ENCODE measurements at places on chromosomes 1 and 21.

- DNase-seq, result no peak
These were observed 11.8 kb upstream of the CSF1 start for GRCh38 chr1:109898842-109899241.

- no peak for DNase-seq
These were observed 22.0 kb downstream of the SYT6 start for GRCh38 chr1:114131526-114132220.

- no peak for DNase-seq
These were observed 9.4 kb upstream of the THEMIS2 start for GRCh38 chr1:27862671-27863537.

DNA sequence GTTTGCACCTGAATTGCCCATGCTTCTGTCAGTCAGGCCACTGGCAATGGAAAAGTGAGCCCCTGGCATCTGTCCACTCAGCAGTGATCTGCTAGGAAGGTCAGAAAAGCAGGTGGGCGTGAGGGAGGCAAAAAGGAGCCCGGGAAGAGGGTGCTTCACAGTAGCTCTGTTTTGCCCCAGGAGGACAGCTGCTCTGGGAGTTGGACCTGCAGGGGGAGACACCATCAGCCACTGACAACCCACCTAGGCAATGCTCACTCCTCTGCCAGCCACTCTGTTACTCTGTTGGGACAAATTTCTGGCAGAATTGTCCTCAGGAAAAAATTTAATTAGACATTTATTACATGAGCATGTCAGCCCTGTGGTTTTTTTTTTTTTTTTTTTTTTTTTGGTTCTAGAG is 146.4 kb downstream of the LRIG2 start:
- no peak for DNase-seq

DNA sequence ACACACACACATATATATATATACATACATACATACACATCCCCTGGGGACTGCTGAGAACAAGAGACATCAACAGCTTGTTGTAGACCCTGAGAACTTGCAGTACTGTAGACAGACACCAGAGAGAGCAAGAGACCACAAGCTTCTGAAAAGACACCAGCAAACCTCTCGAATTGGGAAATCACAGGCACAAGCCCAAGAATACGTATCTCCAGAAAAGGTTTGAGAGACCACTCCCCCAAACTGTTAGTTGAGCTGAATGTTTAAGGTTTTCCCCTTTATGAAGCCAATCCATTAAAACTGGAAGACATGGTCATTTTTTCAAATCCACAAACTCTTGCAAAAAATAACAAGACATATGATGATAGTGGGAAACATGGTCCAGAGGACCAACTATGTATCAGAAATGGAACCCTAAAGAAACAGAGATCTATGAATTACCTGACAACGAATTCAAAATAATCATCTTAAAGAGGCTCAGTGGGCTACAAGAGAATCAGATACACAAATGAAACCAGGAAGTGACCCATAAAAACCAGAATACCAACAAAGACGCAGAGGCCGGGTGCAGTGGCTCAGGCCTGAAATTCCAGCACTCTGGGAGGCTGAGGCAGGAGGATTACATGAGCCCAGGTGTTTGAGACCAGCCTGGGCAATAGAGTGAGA is 45.1 kb downstream of the SLC2A1 start:
- DNase-seq, result peak; percentile 82

DNA sequence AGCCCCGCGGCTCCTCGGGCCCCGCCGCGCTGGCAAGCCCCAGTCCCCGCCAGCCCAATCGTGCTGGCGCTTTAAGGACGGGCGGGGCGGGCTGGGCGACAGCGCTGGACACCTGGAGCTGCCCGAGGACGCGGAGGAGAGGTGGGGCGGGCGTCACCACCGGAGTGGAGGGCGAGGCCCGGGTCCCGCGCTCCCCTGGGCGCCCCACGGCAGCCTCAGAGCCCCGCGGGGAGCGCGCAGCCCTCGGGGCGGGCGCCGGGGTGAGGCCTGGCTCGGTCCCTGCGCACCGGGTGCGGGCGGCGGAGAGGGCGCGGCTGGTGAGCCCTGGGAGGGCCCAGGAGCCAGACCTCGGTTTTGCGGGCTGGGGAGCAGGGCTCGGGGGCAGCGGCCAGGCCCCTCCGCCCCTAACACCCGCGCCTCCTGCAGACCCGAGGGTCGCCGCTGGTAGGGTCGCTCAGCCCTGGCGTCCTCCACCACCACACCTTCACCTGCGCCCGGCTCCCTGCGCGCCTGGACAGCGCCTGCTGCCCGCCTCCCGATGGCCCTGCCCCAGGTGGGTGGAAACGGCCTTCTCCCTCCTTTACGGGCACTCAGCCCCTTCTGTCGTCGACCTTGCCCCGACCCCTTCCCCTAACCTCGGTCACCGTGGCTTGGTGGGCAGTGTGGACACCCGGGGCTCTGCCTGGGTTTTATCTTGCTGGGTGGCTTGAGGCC is at the start of gene TMEM61:
TMEM61 (plus strand) TSS at position 101 of the 714 bp plus-strand sequence; CDS start at position 539, 438 bp downstream.
- DNase-seq, result no peak

DNA sequence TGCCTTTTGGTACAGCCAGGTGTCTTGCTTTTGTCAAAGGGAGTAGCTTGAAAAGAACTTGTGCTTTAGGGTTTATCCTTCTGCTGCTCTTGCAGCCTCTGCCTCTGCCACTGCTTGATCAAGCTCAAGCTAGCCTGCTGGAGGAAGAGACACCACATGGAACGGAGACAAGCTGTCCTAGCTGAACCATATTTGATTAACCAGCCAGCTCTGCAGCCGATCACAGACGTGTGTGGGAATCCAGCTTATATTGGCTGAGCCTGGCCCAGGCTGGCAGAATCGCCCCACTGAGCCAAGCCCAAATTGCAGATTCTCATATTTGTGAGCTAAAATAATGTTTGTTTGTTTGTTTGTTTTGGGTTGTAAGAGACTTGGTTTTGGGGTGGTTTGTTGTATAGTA is 18.7 kb upstream of the FAM78B start:
- DNase-seq, result no peak

DNA sequence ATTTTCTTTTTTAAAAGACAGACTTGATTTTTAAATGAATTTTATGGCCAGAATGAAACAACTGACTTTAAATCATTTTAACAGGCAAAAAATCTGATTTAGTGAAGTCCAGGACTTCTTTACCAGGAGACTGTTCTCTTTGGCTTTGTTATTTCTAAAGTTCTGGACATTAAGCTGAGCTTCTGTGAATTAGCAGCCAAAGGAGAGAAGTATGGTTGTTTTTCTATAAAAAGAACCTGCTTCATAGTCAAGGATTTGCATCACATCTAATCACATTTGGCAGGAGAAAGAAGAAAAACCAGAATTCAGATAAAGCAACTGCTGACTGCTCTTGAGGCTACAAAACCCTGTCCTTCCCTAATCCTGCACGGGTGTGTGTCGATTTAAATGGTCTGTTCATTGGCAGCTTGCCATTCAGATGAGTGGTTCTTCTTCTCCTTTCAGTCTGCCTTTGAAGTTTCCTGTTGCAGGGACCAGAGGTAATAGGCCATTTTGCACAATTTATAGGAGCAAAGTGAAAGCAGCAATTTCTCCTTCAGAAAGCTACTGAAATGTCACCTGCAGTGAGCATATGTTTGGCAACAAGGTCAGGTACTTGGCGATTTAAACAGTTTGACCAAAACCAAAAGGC is 215.4 kb downstream of the OLFM3 start:
- DNase-seq, result no peak

GRCh38 chr21:27425172-27425571 is 458.3 kb upstream of the ADAMTS5 start:
- peak; percentile 13 for DNase-seq

DNA sequence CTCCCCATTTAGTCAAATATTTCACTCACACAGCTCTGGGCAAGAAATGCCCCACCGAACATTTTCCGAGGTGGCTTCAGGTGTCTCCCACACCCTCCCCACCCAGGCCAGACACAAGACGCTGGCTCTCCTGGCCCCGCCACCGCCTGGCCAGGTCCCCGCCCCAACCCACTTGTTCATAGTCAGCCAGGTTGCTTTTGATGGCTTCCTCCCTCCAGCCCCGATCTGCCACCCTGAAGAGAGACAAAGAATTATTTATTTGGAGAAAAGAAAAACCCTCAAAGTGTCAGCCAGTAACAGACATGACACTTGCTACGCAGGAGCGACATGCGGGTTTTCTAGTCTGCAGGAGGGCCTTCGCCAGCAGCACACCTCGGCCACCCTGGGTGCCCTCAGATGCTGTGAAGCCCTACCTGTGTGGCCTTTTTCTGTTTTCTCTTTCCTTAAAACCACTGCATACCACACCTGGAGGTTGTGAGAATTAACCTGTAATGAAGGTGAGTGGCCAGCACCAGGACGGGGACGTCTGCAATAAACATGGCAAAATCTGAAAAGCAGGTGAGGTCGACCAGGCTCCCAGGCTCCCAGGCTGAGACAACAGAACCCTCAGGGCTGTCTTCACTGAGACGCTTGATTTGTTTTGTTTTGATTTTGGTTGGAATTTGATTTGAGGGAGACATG is 27.2 kb downstream of the SSBP3 start:
- DNase-seq, result no peak

DNA sequence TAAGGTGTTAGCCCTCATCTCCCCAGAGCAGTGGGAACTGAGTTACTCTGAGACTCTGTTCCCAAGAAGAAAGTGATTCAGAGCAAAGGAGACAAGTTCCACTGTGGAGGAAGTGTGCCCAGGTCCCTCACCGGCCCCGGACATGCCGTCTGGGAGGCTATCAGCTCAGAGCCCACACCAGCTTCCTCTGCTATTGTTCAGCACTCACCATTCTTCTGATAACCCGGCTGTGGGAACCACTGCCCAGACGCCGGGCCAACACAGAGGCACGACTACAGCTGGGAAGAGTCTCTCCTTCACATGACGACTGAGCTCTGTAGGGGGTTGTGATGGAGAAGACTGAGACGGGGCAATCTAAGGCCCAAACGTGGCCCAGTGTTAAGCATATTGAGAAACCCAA is 34.2 kb upstream of the GJA5 start:
- DNase-seq, result no peak

DNA sequence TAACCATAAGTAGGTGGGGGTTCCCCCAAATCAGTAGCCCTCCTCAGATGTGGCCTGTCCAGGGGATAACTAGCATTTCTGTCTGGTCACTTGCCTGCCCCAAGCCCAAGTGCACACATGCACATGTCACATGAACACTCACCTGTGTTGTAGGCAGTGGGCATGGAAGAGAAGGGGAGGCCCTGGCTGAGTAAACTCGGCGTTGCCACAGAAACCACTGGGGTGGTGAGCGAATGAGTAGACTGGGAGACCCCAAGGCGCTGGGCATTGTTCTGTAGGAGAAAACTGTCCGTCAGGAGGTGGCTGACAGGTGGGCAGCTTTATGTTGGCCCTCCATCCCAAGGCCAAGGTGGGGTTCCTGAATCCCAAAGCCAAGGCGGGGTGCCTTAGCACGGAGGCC is 25.6 kb downstream of the MEF2D start:
- DNase-seq, result no peak

GRCh38 chr1:88321706-88322105 is 362.4 kb upstream of the PKN2 start:
- no peak for DNase-seq

GRCh38 chr1:78184460-78185072 is 138.8 kb downstream of the GIPC2 start:
- DNase-seq, result no peak

DNA sequence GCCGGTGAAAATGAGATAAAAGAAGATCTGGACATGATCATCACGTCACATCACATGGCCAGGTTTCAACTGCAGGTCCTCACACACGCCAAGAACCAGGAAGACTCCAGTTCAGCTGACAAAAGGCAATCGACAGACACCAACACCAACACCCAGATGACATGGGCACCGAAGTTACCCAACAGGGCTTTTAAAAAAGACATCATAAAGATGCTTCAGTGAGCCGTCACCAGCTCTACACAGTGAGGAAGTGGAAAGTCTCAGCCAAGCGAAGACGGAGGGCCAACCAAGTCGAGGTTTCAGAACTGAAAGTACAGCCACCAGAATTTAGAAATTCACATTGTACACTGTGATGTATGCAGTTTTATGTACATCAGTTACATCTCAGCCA is 154.3 kb upstream of the COL6A1 start:
- DNase-seq, result no peak

GRCh38 chr21:19122356-19122755 is 718.8 kb upstream of the TMPRSS15 start:
- DNase-seq, result no peak

GRCh38 chr1:243254233-243254926 is 701 bp downstream of the CEP170 start:
- no peak for DNase-seq

GRCh38 chr1:226572325-226572726 is 23.8 kb downstream of the STUM start:
- DNase-seq, result no peak

- DNase-seq, result peak; percentile 50
These were observed 5.0 kb downstream of the JMJD4 start for GRCh38 chr1:227729881-227730629.

- DNase-seq, result no peak
These were observed 56.3 kb downstream of the PRPF38A start for GRCh38 chr1:52460694-52461093.

- DNase-seq, result no peak
These were observed 10.1 kb downstream of the JMJD4 start for GRCh38 chr1:227725046-227725445.

- DNase-seq, result no peak
These were observed 804.1 kb downstream of the USP25 start for GRCh38 chr21:16533692-16534407.

DNA sequence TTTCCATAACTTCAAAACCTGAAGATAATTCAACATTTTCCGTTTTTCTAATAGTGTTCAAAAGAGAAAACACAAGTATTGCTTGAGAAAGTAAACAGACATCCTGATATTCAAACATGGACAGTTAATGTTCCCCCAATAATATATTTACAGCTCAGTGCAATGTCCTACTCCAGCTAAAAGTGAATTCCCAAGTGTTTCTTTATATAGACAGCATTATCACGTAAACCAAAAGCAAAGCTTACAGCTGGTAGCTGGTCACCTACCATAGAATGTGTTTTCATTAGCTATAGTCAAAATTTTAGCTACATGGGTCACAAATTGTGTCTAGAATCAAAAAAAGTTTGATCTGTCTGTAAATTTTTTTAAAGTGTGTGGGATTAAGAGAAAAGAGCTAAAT is 34.9 kb downstream of the WLS start:
- DNase-seq, result no peak

DNA sequence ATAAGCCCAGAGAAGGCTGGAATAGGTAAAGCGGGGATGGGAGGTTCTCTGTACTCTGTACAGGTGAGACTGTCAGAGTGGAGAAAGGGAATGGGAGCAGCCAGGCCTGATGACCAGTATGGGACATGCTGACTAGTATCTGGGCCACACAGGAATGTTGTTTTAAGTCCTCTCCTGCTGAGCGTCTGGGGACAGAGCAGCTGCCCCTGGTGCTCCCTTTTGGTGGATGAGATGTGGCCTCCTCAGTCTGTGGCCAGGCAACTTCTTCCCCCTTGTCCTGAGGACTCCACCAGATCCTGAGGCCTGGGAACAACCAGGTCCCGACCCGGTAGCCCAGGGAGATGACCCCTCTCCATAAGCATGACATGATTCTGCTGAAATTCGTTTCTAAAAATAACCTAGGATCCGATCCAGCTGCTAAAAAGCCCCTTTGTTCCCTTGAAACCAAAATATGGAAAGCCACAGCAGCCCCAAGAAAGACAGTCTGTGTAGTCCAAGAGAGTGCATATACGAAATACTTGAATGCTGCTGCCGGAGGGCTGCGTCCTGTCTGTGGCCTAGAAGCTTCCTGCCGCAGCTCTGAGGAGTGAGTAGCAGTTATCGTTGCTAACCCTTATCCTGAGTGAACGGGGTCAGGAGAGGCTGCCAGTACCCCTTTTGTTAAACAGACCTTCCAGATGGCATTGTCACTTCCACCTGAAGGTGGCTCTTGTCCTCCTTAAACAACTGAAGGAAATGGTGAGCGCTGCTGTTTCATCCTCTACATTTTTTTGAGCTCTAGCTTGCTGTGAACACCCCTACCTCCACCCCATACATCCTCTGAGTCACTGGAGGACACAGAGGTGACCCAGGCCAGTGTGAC is 47.1 kb downstream of the ATP2B4 start:
- no peak for DNase-seq
